Cortex of kidney (tissue), 1 donor: ENCODE measurements at places on chromosomes 3 and 15.

DNA sequence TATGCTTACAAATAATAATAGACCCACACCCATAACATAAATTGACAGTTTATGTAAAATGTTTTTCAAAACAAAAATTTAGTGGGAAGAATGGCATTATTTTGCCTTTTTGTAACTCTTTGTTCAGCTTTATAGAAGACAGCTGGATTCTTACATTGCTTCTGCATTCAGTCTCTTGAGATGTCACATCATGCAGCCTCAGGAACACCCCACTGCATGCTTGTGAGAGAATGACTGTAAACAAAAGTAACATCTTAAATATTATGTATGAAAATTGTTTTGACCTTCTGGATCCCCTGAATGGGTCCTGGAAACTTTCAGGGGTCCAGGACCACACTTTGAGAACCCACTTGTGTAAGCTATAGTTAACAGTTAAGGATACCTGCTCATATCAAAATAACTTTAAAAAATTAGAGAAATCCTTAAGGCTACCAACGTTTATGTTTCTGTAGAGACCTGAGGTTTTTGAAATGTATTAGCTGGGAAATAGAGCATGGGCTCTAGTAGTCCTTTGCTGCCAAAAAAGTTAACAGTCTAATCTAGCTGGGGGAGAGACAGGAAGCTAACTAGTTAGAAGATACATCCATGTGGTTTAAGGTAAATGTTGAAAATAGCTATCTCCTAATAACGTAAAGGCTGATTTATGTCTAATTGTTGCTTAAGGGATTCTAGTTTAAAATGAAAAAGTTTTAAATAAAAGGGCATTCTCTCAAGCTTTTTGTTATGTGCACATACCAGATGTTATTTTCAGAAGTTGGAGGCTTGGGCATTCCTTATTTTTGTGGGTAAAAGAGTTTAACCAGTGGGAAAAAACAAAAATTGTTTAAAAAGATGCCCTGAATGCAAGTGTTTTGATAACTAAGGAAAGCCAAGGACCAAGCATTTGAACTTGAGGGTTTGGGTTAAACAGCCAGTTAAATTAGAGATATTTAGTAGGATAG, 3.8 kb downstream of the USP3 start:
- no peak for DNase-seq

DNA sequence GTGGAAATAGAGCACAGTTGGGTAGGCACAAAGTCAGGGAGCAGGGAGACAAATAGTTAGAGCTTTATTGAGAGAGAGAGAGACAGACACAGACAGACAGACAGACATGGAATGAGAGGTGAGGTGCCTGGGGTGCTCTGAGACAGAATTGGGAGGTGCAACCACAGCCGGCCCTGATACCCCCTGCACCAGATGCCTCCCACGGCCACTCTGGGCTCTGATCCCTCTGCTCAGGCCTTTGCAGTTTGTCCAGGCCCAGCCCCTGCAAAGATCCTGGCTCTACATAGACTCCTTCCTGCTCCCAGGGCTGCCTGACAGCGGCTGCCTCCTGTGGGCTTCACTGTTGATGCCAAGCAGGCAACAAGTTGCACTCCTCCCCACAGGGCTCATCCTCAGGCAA, 283.8 kb downstream of the GABRG3 start:
- no peak for DNase-seq

GRCh38 chr3:189186101-189186500, 14.3 kb downstream of the TPRG1 start:
- no peak for DNase-seq

- no peak for DNase-seq
Observed at GRCh38 chr3:15325228-15325627, 7.2 kb downstream of the SH3BP5 start.

DNA sequence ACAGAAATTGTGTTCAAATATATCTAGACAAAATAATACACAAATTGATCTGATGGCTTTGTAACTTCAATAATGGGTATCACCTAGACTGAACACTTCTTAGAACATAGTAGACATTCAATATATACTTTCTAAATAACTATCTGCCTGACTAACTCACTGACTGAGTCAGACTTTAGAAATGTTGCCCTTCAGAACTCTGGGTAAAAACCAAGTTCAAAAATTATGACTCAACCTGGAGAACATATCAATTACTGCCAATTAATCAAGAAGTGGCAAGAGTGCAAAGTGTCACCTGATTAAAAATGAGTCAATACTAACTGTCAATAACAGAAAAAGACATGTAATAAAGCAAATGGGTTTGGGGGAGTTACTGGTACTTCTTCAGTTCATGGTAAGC, 144.6 kb upstream of the TMCO5A start:
- no peak for DNase-seq
